Stimulated activated CD4-positive, alpha-beta T cell treated with anti-CD3 and anti-CD28 coated beads, Interleukin-1b, Interleukin-23, amount 100 ng/mL, for 24 hours (primary cell): ENCODE measurements at places on chromosomes 11 and 22.
A peak's percentile ranks its signal among the peaks of the same experiment; 100 is the strongest.

GRCh38 chr11:41666951-41667653 is 207.7 kb upstream of the LRRC4C start:
- DNase-seq = no peak

- peak; percentile 86 for DNase-seq
These were observed 6.7 kb downstream of the CENPM start for GRCh38 chr22:41939981-41940831.

DNA sequence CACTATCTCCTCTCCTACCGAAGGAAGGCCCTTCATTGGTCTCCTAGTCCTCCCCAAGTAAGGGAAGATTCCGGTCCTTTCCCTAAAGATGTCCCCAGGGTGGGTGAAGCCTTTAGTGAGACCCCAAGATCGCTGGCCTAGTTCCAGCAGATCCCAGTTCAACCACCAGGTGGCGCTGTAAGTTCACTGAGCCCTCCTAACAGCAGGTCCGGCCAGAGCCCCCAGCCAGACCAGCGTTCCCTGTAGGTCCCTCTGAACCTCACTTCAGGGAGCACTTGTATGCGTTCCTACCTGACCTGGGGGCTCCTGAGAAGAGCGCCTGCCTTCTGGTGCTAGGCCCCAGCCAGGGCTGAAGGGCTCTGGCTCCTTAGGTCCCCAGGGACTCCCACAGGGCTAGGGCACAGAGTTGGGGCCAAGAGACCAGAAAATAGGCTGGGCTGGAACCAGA is 38.1 kb downstream of the LMO1 start:
- DNase-seq = peak; percentile 44

DNA sequence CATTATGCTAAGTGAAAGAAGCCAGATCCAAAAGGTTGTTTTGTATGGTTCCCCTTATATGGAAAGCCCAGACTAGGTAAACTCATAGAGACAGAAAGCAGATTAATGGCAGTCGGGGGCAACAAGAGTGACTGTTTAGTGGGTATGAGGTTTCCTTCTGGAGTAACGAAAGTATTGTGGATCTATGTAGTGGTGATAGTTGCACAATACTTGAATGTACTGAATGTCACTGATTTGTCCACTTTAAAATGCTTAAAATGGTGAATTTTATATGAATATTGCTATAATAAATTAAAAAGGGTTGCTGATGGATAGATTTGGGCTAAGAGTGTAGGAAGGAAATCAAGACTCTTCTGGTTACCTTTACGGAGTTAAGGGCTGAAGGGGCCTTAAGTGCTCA is 10.0 kb upstream of the SGSM1 start:
- no peak for DNase-seq

GRCh38 chr11:69479591-69480271 is 1.7 kb upstream of the LINC01488 start:
- no peak for DNase-seq

GRCh38 chr11:1502168-1502953 is 15.8 kb upstream of the MOB2 start:
- no peak for DNase-seq

GRCh38 chr11:36228689-36229088 is 60.5 kb downstream of the COMMD9 start:
- no peak for DNase-seq
